MV-4-11 (cell line): ENCODE measurements at places on chromosomes 2 and 18.

DNA sequence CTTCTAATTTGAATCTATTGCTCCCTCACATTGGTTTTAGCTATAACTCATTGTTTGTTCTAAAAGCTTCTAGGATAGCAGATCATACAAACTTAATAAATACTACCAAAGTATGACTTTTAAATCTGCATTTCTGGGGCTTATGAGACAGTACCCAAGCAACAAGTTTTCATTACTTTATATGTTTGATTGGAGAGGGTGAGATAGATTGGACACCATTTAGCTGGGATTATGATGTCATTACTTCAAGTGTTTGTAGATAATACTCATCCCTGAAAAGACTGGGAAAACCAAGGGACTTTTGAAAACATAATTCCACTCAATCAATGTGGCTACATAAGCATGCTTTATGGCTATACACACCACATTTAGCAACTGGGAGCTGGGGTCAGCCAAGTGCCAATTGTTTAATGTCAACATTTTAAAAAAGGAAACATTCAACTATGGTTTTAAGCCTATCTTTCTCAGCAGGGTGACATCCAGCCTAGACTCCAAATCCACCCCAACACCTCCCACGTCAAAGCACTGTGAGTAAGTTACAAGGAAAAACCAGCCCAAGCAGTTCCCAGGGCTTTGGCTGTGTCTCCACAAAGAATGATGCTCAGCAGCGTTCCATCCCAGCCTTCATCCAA, 119.9 kb downstream of the ETAA1 start:
- DNase-seq = no peak

DNA sequence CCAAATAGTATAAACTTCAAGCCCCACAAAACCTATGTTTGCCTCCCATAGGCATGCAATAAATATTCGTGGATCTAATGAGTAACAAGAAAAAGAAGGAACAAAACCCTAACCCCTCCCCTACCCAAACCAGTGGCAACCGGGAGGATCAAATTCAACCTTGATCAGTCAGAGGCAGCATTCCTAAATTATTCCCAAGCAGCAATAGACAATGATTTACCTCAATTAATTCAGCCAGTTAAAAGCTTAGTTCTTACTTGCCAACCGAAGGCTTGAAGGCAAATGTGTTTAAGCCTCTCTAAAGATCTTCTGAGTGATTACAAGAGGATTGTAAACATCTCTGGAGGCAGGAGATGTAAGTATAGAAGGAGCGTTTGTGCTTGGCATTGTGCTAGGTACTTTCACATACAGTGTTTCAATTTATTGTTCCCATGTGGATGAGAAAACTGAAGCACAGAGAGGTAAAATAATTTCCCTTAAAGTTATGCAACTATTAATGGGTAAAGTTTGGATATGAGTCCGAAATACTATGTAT, 197.7 kb downstream of the MTX2 start:
- DNase-seq = no peak

- DNase-seq = no peak
Measured at GRCh38 chr18:27769152-27769551, 407.8 kb downstream of the CDH2 start.

DNA sequence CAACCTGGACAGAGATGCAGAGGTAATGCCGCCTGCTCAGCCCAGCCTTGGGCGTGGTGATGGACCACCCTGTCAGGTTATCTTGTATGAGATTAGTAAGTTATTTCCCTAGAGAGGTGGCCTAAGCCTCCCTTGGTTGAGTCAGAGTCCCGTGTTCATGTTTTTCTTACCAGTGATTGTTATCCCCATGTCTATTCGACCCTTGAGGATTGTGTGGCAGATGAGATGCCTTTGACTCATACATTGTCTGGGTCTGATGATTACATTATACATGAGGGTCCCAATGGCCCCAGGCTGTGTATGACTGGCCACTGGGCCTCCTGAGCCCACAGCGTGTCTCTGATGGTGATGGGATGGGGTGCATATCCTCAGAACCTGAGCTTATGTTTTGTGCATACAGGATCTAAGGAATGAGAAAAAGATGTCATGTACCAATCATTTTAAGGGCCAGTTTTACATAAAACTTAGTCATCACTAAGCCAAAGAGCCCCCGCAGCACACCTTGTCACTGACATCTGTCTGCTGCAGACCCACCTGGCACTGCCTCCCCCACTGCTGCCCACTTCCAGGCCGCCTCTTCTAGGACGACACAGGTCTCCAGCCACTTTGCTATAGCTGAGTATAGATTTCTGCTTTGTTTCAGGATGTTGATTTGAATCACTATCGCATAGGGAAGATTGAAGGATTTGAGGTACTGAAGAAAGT, 7.7 kb downstream of the PPP1R7 start:
- DNase-seq = no peak

GRCh38 chr2:217412721-217413120, 552.9 kb upstream of the TNP1 start:
- DNase-seq = no peak

DNA sequence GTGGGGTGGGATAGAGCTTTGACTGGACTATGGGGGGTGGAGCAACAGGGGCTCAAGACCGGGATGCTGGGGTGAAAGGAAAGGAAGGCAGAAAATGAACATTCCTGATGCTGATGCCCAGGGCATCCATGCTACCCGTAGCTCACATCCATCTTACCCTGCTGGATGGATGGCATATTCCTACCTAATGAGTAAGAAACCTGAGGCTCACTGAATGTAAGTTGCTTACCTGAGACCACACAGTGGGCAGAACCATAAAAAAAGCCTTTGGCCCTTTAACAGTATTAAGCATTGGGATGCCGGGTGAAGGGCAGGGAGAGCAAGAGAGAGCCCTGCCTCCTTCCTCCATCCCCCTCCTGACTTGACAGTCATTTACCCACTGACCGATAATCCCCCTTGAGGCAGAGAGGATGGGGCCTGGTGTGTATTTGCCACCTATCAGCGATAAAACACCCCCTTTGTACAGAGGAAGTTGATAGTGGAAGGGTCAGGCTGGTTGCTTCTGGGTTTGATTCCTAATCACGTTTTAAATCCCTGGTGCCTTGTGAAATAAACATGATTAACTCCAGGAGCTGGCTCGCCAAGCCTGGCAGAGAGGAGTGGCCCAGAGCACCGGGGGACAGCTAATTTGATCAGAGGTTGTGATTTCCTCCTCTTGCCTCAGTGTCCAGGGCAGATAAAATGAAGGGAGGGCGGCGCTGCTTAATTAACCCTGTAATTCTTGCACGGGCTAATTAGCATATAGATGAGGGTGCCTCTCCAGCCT, 105.9 kb upstream of the HS6ST1 start:
- no peak for DNase-seq

- no peak for DNase-seq
Measured at GRCh38 chr18:32548688-32549087, 78.0 kb upstream of the GAREM1 start.

- DNase-seq = peak; percentile 35
Measured at GRCh38 chr18:62771494-62772270, 56.3 kb downstream of the PHLPP1 start.

- no peak for DNase-seq
Measured at GRCh38 chr2:208077276-208077675, 47.0 kb downstream of the CRYGD start.

- no peak for DNase-seq
Measured at GRCh38 chr2:45394216-45394615, 216.9 kb downstream of the SRBD1 start.

DNA sequence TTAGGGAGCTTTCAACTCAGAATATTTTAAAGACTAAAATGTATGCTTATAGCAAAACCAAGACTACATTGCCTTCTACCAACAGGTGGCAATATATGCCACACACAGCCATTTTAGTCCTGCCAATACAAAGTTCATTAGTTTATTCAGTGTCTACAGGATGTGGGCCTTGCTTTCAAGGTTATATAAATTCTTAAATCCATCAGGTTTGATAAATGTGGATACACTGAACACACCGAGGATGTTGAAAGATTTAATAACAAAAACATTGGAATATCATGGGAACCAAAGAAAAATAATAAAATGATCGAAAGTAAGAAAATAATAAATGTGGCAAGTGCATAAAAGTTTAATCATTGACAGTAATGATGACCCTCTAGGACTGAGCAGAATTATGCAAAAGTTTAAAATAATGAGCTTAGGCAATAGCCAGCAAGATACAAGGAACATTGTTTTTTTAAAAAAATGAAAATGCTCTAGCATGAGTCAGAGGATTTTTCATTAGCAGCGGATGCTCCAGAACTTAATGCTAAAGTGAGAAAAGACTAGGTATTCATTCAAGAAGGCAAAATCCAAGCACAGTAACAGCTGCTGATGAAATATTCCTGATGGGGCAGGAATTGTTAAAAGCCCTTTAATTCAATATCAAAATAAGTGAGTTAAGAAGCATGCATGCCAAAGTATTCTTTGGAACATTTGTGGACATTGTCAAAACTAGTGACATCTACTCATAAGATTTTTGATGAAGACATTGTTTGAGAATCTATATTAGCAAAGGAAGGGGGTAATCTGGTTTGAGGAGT, 14.2 kb downstream of the SCN9A start:
- DNase-seq = no peak

DNA sequence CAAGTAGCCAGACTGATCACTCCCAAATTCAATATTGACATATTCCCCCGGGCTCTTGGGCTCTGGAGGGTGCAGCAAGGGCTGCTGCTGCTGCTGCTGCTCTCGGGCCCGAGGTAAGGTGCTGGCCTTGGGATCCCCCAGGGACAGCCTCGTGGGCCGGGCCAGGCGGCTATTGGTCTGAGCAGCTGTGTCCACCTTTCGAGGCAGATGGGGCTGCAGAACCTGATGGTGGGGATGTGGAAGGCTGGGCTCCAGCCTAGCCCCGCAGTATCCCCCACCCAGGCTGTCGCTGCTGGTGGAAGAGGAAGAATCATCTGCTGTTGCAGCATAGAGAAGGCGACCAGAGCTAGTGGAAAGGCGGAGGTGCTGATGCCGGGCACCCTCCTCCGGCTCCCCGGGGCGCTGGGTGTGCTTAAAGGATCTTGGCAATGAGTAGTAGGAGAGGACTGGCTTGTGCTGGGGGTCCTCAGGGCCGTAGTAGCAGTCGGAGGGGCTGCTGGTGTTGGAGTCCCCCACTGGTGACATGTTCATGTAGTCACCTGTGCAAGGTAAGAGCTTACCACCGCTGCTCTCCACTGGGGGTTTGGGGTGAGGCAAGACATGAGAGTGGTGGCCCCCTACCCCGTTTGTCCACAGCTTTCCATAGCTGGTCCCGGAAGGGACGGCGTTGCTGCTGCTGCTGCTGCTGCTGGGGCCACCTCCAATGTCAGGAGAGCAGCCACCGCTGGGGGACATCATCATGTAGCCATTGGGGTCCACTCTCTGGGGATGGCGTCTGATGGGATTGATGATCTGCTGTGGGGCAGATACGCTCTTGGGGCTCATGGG, 3.4 kb downstream of the IRS1 start:
- DNase-seq = no peak

GRCh38 chr2:68765739-68766375, 31.2 kb downstream of the ARHGAP25 start:
- peak; percentile 18 for DNase-seq

DNA sequence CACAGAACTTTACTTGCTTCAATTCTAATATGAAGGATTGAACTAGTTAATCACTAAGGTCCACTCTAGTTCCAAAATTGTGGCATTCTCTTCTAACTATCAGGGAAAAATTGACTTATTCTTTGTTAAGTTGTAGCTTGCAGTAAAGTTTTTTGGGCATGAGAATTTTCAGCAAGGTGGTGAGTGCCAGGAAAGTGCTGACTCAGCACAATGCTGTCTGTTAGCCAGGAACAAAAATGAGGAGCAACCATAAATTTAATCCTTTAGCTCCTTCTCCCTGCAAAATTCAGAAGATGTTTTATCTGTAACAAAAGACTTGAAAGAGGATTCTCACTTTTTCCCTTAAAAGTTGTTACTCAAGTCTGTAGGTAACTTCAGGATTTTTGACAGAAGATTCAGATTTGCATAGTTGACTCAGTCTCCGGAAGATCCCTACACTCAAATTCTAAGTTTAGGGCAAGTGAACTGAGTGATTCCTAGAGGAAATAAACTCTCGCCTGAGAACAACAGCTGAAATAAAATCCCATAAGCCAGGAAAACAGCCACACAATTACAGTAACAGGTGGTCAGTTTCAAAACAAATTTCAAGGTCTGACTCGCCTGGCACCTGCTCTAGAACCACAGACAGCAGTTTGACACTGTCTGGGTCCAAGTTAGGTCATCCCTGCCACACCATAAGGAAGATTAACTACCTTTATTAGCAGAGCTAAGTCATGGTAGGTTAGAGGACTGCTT, 20.2 kb upstream of the DARS1 start:
- peak; percentile 22 for DNase-seq

- DNase-seq = no peak
Measured at GRCh38 chr2:40432921-40433483, 18.9 kb downstream of the SLC8A1 start.

GRCh38 chr2:68753318-68753717, 18.7 kb downstream of the ARHGAP25 start:
- no peak for DNase-seq

GRCh38 chr2:39947294-39948015, 168.4 kb upstream of the THUMPD2 start:
- DNase-seq = no peak

DNA sequence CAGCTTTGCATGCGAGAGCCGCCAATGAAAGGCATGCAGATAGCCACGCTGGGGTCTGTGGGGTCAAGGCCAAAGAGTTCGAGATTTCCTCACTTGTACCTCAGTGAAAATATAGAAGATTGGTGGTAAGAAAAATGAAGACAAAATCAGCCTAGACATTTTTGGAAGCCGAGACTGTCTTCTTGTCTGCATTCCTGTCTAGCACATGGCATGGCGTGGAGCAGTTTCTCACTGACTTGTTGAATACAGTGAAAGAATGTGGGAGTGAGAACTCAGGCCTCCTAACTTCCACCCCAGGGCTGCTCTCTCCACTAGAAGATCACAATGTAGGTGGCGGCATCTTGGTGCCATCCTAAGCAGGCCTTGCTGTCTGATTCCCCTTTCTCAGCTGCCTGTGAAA, 740.8 kb upstream of the HS6ST1 start:
- DNase-seq = no peak

- no peak for DNase-seq
Measured at GRCh38 chr2:173835726-173836125, 129.4 kb downstream of the SP3 start.

GRCh38 chr2:165562233-165562632, 92.7 kb downstream of the CSRNP3 start:
- no peak for DNase-seq

GRCh38 chr2:240878341-240878936, 9.8 kb downstream of the AGXT start:
- DNase-seq = no peak
